ENCODE measurements at places on chromosomes 7 and 10.

GRCh38 chr7:19051767-19052375 is 65.6 kb downstream of the TWIST1 start:
- peak; percentile 73 for DNase-seq

- peak; percentile 15 for DNase-seq
Observed at GRCh38 chr10:18233775-18234174, 93.6 kb downstream of the CACNB2 start.

DNA sequence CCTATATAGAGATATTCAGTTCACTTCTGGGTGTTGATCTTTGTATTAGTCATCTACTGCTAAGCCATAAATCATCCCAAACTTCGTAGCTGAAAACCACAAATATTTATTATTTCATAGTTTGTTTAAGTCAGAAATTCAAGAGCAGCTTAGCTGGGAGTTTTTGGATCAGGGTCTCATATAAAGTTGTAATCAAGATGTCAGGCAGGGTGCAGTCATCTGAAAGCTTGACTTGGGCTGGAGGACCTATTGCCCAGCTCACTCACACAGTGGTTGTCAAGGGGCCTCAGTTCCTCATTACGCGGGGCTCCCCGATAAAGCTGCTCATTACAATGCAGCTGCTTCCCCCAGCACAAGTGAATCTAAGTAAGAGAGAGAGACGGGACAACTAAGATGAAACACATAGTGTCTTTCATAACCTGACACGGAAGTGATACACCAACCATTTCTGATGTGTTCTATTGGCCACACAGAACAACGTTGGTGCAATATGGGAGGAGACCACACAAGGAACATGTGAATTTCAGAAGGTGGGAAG is 15.7 kb downstream of the PPP1R3C start:
- no peak for DNase-seq

GRCh38 chr10:52814506-52814905 is 41.9 kb upstream of the MBL2 start:
- no peak for DNase-seq

- DNase-seq = no peak
Observed at GRCh38 chr7:47586925-47587324, 5.0 kb upstream of the TNS3 start.

DNA sequence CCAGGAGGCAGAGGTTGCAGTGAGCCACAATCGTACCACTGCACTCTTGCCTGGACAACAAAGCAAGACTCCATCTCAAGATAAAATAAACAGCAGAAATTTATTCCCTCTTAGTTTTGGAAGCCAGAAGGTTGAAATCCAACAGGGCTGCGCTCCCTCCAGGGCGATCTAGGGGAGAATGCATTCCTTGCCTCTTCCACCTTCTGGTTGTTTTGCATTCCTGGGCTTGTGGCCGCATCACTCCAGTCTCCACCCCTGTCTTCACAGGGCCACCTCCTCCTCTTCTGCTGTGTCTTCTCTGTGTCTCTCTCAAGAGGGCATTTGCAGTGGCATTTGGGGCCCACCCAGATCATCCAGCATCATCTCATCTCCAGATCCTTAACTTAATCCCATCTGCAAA is 36.2 kb downstream of the LIMK1 start:
- no peak for DNase-seq

DNA sequence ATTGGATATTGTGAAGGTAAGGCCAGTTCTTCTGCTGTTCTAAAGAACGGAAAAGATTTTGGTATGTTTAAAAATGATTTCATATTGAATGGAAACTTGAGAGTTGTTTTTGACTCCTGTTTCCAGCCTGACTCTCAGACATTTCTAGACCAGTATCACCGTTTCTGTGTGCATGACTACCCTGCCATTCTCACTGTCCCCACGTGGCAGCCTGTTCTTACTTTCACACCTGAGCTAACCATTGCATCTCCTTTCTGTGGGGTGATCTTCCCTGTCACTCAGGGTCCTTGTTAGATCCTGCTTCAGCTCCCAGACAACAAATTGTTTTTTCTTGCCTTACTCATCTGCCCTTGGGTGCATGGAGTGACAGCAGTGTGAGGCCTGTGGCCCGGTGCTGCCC is 38.9 kb downstream of the GLRX3 start:
- no peak for DNase-seq

- DNase-seq = no peak
Observed at GRCh38 chr7:134450294-134451000, 8.5 kb downstream of the AKR1B1 start.

GRCh38 chr7:35003679-35004303 is 33.5 kb downstream of the DPY19L1 start:
- DNase-seq = no peak

GRCh38 chr10:84541289-84541637 is 212.9 kb downstream of the CCSER2 start:
- no peak for DNase-seq

GRCh38 chr10:1110674-1111119 is 54.5 kb downstream of the WDR37 start:
- DNase-seq = no peak

- DNase-seq = peak; percentile 93
Observed at GRCh38 chr10:100021322-100021721, 11.6 kb upstream of the DNMBP start.

GRCh38 chr10:17001297-17001744 is 128.3 kb downstream of the CUBN start:
- peak; percentile 17 for DNase-seq

GRCh38 chr7:41013117-41013516 is 689.8 kb downstream of the INHBA start:
- DNase-seq = no peak

- DNase-seq = no peak
Observed at GRCh38 chr7:42024537-42024936, 212.5 kb downstream of the GLI3 start.

- DNase-seq = no peak
Observed at GRCh38 chr10:49351669-49352068, 44.2 kb downstream of the DRGX start.

DNA sequence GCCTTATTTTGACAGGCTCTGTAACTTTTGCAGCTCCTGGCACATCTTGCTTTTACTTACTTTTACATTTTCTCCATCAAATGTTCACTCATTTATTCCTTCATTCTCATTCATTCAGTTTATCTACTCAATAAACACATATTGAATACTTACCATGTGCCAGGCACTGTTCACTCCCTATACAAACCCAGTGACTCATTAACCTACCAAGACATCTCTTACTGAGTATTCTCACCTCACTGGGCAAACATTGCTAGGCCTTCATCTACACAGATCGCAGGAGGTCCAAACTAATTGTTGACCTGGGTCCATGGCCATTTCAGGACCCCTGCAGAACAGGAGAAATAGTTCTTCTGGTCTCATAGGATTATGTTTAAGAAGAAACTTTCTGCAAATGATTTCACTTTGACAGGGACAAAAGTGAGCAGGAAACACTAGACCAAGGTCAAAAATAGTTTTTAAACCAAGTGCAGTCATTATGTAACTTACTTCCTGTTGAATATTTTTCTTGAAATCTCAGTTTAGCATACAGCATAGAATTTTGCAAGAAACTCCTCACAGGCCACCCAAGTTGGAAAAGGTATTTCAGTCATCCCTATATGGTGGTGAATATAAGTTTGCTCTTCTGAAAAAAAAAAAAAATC is 17.6 kb downstream of the SLC26A4 start:
- peak; percentile 15 for DNase-seq

DNA sequence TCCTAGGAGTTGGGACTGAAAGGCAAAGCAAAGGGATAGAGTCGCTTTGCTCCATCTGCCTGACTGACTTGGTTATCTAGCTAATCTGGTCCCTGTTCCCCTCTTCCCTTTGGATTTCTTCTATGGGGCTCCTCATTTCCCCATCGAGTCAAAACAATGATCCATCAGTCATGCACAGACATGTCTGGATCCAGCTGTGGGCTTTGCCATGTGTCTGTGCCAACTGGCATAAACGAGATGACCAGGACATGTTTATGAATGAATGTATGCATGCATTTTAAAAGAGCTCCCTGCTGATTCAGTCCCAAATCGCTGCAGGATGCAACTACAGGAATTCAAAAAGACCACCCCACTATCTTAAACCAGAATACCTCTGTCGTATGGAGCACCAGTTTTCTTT is 122.0 kb downstream of the ARL4A start:
- DNase-seq = no peak

DNA sequence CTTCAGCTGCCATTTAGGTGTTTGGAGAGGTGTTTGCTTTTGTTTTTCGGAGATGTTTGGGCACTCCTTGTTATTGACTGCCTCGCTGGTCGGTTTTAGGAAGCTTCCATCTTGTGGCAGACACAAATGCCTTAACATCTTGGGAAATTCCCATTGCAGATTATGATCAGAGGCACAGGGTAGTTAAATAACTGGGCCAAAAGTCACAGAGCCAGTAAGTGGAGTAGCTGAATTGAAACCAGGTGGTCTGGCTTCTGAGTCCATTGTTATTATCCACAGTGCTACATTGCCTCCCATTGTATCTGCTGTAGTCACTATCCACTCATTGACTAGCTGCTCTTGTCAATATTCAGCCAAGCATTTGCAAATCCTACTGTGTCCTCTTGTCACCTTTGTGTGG is 138.2 kb upstream of the PLPP4 start:
- DNase-seq = no peak

DNA sequence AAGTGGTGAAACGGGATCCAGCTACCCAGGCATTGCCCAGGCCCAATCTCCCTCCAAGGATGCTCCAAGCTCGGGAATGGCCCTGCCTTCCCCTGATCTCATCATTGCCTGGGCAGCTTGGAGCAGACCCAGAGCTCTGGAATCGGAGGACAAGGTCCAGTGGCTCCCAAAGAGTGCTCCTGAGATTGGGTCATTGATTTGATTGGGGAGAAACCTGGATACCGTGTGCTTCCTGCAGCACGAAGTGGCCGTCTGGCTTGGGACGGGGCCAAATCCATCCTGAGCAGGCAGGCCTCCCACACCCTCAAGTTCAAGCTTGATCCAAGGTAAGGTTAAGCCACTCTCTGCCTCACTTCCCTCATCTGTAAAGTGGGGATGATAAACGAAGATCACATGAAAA is 69.9 kb downstream of the OAT start:
- DNase-seq = no peak

DNA sequence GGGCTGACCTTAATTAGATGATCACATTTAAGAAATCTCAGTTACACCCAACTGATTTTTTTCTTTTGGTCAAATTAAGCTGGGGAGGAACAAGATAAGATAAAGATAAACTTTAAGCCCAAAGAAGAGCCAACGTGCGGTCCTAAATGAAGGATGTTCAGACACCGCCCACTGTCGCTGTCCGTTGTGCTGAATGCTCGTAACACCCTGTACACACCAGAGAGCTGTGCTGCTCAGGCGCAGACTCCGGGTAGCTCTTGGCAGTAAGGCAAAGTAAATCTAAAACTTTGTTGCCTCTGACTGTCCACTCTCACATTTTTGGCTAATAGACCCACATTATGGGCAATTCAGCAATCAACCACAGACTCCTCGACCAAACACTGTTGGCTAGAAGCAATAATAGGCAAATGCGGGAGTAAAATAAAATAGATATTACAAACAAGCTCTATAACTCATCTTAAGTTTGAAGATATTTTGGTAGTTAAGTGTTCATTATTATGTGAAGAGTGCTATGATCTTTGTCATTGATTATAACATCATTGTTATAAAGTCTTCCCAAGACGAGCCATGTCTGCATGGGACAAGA is 57.1 kb downstream of the PLPP4 start:
- DNase-seq = peak; percentile 37

DNA sequence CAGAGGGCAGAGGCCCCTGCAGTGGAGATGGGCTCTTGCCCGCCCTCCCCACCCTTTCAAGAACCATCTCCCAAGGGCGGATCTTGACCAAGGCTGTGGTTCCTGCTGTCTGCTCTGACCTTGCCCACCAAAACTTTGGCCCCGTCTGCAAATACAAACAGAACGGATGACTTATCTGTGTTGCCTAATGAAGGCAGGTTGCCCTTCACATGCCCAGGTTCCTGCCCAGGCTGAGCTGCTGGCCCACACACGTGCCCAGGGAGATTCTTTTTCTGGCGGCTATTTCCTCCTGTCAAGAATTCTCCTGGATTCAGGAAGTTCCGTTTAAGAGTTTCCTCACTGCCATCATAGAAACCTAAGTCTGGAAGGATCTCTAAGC is 78.3 kb downstream of the PROSER2 start:
- no peak for DNase-seq

GRCh38 chr10:10644008-10644646 is 373.5 kb upstream of the CELF2 start:
- no peak for DNase-seq
